Frontal cortex (tissue), 4 donors: ENCODE measurements at places on chromosomes 11 and 22.
A peak's percentile ranks its signal among the peaks of the same experiment; 100 is the strongest.

GRCh38 chr22:30662040-30662439 is 5.6 kb downstream of the DUSP18 start:
- DNase-seq: no peak

- peak; percentile 43 for DNase-seq
These were observed 247.3 kb downstream of the MN1 start for GRCh38 chr22:27554106-27554811.

GRCh38 chr11:22466351-22466750 is 128.2 kb downstream of the SLC17A6 start:
- DNase-seq: no peak

DNA sequence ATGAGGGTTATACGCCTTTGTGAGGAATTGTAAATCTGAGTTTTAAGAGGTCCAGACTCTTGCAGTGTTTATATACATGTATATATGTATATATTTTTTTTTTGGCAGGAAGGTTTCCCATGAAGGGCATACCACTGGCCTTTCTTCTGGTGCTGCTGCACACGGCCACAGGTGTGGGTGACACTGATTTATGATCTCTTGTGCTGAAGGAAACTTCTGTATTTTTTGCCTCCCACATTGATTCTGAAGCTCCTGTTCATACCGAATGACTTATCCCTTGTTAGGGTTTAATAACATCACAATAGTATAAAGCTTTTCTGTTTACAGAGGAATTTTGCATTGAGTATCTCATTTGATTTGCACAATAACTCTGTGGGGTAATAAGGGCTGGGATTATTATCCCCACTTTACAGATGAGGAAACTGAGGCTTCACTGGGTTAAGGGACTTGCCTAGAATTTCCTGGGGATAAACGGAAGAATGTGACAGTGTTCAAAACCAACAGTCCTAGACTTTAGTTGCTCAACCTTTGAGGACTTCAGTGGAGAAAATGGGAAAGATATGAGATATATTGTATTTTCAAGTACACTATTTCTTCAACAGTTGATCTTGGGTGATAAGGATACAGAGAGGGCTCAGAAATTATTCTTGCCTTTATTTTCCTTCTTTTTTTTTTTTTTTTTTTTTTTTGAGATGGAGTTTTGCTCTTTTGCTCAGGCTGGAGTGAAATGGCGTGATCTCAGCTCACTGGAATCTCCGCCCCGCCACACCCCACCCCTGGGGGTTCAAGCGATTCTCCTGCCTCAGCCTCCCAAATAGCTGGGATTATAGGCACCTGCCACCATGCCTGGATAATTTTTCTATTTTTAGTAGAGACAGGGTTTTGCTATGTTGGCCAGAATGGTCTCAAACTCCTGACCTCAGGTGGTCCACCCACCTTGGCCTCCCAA is 70.1 kb downstream of the MICAL2 start:
- DNase-seq: no peak
